Kidney epithelial cell (primary cell): ENCODE measurements at places on chromosomes 1 and 21.

- DNase-seq = no peak
Observed at GRCh38 chr1:69657971-69658370, 90.2 kb downstream of the LRRC7 start.

DNA sequence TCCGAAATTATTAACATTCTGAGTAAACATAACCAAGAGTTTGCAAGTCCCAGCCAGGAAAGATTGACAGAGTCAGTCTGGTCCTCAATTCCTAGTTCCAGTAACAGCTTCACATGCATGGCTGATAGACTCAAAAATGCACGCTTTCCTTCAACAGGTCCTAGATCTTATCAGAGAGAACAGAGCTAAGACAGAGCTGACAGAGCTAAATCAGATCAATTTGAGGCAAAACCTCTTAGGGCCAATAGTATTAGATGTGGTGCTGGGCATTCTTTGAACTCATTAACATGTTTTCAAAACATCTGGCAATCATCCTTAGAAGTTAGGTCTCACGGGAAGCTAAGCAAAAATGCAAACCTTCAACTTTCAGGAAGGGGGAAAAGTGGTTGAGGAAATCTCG, 114.0 kb downstream of the GREM2 start:
- DNase-seq = no peak

DNA sequence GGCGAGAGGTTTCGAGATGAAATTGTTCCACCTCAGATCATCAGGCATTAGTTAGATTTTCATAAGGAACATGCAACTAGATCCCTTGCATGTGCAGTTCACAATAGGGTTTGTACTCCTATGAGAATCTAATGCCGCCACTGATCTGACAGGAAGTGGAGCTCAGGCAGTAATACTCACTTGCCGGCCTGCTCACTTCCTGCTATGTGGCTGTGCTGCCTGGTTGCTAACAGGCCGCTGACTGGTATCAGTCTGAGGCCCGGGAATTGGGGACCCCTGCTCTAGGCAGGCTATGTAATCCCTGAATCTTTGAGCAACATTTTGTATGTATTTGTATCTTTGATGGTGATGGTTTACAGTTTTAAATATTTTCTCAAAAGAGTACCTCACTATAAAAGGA, 32.5 kb downstream of the XKR8 start:
- no peak for DNase-seq

DNA sequence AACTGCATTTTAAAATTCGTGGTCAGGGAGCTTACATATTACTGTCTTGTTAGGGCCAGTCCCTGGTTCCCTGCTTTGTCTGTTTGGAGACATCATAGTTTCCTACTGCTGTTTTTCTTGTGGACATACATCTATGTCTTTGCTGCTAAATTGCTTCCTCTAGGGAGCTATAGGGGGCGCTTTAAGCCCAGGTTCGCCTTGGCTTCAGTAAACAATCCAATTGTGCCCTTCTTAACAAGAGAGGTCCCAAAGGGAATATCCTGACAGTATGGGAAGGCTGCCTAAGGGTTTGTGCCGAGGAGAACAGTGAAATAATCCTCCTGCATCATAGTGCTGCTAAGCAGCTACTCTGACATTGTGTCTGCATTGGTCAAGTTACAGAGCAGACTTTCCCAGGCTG, 112.5 kb downstream of the USH2A start:
- no peak for DNase-seq

GRCh38 chr1:224448453-224449017, 13.9 kb upstream of the WDR26 start:
- DNase-seq = no peak

DNA sequence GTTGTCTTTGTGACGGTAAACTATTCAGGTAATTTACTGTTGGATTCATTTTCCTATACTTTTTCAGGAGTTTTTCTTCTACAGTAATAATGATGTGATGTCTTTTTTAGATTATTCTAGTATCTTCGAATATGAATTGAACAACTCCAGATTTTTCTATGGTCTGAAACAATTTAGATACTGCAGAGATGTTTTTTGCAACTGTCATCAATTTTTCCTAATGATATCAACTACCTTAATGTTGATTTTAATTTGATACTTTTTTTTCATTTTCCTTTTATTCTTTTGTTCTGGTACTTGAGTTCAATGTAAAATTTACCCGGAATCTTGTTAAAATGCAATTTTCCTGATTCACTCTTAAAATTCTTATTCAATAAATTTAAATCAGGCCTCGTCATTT, 110.4 kb downstream of the KCNT2 start:
- DNase-seq = no peak

- DNase-seq = no peak
Observed at GRCh38 chr1:5982868-5983267, 9.4 kb downstream of the NPHP4 start.

- DNase-seq = no peak
Observed at GRCh38 chr1:146013559-146013922, 8.0 kb downstream of the HJV start.

DNA sequence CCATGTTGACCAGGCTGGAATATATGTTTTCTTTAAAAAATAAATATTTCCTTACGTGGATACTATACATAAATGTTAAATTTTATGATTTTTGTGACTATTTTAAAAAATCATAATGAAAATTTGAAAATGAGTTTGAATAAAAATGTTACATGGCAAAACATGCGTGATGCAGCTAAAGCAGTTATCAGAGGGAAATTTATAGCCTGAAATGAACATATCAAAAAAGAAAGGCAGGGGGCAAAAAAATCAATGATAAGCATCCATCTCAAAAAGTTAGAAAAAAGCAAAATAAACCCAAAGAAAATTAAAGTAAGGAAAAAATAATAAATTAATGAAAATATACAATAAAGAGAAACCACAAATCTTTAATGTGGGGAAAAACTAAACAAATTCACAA, 8.6 kb downstream of the CCSAP start:
- DNase-seq = no peak
